ENCODE measurements at places on chromosomes 1 and 21.

- no peak for DNase-seq
Observed at GRCh38 chr1:215872658-215873057, 305.6 kb downstream of the KCTD3 start.

GRCh38 chr1:152961226-152961891 lies 9.1 kb upstream of the SPRR4 start:
- no peak for DNase-seq

DNA sequence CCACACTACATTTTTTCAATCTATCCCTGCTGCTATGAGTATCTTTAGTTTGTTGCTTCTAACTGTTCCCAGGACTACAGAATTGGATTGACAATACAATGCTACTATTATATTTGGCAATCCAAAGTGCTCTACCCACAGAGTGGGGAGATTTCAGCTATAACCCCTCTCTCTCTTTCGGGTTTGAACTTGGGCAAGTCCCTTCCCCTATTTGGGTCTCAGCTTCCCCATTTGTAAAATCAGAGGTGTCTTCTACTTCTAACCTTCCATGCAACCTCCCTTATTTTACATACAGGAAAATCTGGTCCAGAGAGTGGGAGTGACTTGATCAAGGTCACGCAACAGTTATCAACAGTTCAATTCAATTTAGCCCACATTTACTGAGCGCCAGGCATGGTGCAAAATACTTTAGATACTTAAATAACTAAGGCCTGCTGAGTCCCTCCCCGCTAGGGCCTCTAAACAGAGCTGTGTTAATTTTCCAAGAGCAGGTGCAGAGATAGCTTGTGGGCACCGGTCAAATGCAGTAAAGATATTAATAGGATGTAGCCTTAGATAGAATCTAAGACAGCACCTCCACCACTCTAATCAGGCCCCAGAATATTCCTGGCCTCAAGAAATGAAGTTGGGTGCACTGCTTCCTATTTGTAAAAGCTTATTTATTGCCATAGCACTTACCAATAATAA lies 9.4 kb upstream of the GPX7 start:
- no peak for DNase-seq

DNA sequence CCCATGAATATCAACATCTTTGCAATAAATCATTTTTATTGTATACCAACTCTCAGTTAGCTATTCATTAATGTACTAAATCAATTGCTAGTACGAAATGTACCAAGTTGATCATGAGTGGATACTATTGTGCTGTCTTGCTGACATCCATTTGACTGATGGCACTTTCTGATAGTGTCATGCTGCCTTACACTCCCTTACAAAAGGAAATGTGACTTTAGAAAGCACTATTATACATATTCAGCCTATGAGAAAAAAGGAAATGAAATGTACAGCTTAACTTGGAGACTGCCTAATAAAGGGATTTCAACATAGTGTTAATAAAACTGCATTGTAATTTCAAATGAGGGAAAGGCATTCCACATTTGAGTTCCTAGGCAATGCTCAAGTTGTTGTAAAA lies 52.2 kb downstream of the PLA2G4A start:
- DNase-seq, result no peak

DNA sequence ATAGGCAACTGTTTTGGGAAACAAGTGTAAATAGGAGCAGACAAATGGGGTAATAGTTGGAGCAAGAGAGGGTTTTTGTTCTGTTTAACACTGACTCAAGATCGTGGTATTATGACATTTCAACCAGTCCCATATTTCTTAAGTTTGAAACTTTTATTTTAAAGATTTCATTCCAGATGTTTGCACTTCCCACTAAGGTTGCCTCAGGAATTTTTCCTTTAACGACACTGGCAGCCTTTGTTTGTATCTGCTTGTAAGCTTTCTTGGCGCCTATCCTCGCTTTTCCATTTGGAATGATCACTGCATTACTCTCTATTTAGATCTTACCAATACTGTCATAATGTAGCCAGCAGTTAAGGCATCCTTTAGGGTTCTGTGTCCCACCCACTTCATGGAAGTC lies 67.7 kb downstream of the ALG6 start:
- DNase-seq, result no peak

DNA sequence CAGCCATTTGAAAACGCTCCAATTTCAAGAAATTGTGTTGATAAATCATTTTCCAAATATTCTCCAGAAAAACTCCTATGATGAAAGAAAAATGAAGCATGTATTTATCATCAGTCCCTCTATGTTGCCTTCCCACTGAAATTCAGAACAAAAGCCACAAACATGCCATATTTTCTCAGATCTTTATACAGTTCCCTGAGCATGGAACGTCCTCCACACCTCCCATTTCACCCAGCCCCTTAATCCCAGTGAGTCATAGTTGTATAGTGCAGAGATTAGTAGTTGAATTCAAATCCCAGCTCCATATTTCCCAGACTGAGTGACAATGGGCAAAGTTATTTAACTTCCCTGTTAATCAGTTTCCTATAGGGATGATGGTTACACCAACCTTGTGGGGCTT lies 20.6 kb upstream of the NPL start:
- DNase-seq, result no peak

DNA sequence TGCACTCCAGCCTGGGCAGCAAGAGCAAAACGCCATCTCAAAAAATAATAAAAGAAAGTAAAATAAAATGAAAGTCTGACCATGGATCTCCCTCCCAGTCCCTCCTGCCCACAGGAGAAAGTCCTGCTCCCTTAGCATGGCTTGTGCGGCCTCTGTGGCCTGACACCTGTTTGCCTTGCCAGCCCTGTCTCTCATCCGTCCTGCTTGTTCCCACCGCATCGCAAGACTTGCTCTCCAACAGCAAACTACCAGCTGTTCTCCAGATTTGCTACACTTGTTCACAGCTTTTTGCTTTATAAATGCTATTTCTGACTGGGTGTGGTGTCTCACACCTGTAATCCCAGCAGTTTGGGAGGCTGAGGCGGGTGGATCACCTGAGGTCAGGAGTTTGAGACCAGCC lies 2.7 kb downstream of the ETV3L start:
- no peak for DNase-seq

- DNase-seq, result no peak
Observed at GRCh38 chr1:16315437-16315836, 36.8 kb downstream of the FBXO42 start.

- no peak for DNase-seq
Observed at GRCh38 chr1:229863651-229864545, 203.1 kb upstream of the GALNT2 start.

DNA sequence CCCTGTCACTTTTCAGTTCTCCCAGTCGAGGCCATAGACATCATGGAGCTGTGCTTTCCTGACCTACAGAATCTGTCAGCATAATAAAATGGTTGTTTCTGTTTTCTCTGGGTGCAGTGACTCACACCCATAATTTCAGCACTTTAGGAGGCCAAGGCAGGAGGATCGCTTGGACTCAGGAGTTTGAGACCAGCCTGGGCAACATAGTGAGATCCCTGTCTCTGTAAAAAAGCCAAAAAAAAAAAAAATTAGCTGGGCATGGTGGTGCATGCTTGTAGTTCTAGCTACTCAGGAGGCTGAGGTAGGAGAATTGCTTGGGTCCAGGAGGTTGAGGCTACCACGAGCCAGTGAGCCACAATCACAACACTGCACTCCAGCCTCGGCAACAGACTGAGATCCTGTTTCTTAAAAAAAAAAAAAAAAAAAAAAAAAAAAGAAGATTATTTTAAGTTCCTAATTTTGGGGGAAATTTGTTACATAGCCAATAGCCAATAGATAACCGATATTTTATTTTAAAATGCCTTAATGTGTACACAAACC lies 196.2 kb downstream of the ADSS2 start:
- DNase-seq, result no peak

GRCh38 chr1:239184561-239185244 lies 201.7 kb upstream of the CHRM3 start:
- DNase-seq, result no peak

- DNase-seq, result no peak
Observed at GRCh38 chr1:45410850-45411509, 70.7 kb upstream of the MUTYH start.

- DNase-seq, result no peak
Observed at GRCh38 chr1:211474451-211474850, 17.5 kb downstream of the RD3 start.

GRCh38 chr1:84223751-84224432 lies 77.6 kb upstream of the SAMD13 start:
- no peak for DNase-seq

GRCh38 chr1:233331676-233332519 lies 4.4 kb downstream of the MAP3K21 start:
- no peak for DNase-seq

DNA sequence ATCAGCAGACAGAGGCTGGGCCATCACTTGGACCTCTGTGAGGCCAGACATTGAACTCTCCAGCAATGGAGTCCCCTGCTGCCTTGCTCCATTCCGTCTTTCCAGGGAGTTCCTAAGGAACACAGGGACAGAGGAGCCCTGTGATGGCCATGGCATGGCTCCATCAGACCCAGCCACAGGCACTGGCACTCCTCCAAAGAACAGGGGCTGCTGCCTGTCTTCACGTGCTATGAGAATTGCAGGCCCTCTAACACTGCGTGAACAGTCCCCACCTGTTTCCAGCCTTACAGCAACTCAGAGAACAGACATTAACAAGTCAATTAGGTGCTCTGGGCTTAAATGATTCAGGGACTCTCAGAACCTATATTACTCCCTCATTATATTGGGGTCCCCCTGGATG lies 140.8 kb downstream of the ASTN1 start:
- no peak for DNase-seq

GRCh38 chr1:32051706-32052105 lies 21.0 kb upstream of the TMEM39B start:
- DNase-seq, result no peak

GRCh38 chr1:57312869-57313268 lies 111.0 kb downstream of the DAB1 start:
- DNase-seq, result no peak

GRCh38 chr1:235169986-235170385 lies 8.9 kb upstream of the RBM34 start:
- no peak for DNase-seq

DNA sequence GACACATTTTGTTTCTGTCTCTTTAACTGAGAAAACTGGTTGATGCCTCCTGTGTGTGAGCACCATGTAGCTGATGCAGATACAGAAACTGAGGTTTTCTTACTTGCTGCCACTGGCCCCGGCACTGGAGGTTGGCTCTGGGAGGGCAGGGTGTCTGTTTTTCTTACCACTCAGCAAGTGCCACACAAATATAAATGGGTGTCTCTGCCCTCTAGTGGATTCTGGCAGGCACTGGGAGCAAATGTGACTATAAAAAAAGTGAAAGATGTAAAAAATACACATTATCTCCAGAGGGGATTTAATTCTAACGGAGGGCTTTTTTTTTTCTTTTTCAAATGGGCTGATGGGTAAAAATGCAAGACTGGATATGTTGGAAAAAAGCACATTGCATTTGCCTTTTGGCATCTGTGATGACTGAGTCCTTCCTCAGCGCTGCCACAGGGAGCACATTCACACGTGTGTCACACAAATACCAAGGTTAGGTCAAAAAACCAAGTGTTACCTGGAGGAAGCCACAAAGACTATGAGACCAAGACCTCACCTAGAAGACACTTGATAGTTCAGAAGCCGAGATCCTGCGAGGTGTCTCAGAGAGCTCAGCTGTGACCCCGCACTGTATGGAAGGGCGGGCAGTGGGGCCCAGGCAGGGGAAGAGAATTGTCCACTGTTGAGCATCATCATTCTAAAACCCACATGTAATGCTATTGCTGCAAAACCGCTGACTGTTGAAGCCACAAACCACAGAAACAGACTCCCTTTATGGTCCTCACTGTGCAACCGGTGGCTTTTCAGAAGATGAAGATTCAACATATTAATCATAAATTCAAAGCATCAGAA lies 18.9 kb downstream of the PGBD2 start:
- DNase-seq, result no peak

DNA sequence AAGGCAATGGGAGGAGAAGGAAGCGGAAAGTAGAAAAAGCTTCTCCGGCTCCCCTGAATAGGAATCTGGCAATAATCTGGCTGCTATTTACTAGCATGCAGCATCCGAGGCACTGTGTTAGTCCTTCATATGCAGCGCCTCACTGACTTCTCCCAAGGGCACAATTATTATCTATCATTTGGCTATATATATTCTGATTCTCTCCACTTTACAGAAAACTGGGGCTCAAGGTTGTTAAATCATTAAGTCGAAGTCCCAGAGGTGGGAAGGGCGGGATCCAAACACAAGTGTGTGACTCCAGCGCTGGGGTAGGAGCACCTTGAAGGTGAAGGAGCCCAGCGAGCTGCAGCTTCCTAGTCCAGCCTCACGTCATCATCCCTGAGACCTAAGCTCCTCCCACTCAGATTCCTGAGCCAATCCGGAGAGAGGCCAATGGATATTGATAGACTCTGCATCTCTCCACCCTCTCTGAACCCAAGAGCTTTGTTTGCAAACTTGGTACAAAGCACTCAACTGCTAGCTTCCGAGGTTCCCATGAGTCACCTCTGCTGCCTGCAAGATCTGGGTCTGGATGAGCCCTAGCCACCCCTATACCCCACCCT lies 16.6 kb upstream of the EYA3 start:
- no peak for DNase-seq

- no peak for DNase-seq
Observed at GRCh38 chr1:76477156-76477555, 390.1 kb upstream of the ST6GALNAC5 start.

DNA sequence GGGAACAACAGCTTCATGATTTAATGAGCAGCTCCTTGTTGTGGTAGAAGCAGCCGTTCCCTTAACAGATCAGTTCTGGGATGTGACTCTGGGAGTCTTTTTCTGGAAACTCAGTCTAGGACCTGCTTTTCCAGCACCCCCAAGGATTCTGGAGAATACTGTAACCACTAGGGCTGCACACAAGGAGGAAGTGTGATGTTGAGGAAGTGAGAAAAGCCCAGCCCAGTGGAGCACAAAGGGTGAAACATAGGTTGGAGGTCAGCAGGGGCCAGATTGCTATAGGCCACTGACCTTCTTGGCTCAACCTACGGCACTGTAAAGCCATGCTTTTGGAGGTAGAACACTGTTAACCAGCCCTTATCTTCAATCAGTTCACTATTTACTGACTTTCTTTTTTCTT lies 10.1 kb upstream of the PLA2G5 start:
- DNase-seq, result no peak

DNA sequence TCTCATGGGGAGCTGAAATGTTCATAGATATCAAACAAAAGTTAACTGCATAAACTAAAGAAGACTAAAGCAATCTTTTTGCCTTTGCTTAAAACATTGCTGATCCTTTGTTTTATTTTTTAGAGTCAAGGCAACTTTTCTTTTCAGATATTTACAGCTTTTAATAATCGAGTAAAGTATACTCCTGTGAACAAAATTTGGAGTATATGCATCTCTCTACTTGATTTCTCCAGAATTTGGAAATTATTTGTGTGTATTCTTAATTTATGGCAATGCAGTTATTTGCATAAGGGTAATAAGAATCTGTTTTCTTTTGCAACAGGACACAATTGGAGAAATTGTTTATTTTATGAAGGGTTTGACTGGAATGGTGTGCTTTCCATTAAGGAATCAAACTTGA lies 4.2 kb upstream of the AQP10 start:
- DNase-seq, result no peak

Data from activated CD4-positive, alpha-beta T cell treated with anti-CD3 and anti-CD28 coated beads for 24 hours (primary cell).